ENCODE measurements at places on chromosomes 3 and 15.

DNA sequence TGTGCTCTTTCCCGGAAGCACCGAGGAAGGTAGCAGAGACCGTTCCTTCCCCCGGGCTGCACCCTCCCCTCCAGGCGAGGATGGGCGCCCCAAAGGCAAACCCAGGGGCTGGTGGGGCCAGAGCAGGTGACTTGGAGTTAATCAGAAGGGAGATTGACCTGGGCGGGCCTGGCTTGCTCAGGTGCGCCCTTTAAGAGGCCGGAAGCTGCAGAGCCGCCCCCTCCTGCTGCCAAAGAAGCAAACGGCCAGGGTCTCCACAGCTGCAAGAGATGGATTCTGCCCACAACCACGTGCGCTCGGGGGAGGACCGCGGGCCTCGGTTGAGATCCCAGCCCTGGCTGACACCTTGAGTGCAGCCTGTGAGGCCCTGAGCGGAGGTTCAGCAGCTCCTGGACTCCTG, 218.2 kb upstream of the NAALADL2 start:
- no peak for DNase-seq

- no peak for DNase-seq
Observed at GRCh38 chr3:70507486-70507885, 195.0 kb upstream of the MDFIC2 start.

DNA sequence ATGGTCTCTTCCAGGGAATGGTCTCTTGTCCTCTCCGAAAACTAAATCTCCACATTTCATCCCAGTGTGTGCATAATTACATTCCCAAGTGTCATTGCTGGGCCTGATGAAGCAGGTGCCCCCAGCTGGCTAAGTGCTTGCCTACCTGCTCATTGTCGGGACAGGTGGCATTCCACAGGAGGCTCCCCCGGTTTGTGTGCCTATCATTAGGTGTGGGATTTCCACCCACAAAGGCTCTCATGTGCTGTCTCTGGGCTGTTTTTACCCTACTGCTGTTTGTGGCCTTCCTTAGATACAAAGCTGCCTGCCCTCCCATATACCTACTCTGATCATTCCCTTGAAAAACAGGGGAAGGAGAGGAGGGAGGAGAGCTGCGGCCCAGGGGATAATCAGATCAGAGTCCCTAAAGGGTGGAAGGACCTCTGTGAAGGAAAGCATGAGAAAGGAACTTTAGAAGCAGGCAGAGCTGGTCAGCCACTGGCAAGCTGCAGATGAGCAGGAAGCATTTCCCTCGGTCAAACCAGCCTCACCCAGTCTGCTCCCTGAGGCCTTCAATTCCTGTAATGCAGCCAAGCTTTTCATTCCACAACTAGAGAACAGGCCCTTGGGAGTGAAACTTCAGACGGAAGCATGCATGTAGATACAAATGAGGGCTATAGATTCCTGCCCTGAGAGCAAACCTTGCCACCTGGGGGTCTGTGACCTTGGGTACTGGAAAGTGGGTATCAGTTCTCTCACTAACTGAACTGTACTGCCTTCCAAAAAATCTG, 60.7 kb upstream of the HEG1 start:
- no peak for DNase-seq

DNA sequence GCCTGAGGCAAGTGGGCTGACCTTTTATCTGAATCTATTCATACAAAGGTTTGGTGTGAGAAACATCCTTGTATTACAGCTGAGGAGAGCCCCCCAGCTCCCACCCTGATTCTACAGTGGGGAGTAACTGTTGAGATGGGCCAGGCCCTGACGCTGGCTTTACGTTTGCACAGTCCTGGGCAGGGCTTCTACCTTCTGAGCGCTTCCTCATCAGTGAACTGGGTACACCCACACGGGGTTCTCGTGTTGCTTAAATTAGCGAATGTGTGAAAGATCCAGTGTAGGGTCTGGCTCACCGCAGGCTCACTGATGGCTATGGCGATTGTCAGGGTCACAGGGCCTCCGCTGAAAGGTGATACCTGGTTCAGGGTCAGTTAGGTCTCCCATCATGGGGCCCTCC, 7.3 kb upstream of the GHRL start:
- DNase-seq = no peak
